NCI-H446 (cell line): ENCODE measurements at places on chromosomes 6 and 20.

- DNase-seq: peak; percentile 14
These were observed 331.8 kb downstream of the RIMS1 start for GRCh38 chr6:72218125-72218524.

GRCh38 chr6:132126150-132126549 is 175.0 kb upstream of the CCN2 start:
- no peak for DNase-seq

DNA sequence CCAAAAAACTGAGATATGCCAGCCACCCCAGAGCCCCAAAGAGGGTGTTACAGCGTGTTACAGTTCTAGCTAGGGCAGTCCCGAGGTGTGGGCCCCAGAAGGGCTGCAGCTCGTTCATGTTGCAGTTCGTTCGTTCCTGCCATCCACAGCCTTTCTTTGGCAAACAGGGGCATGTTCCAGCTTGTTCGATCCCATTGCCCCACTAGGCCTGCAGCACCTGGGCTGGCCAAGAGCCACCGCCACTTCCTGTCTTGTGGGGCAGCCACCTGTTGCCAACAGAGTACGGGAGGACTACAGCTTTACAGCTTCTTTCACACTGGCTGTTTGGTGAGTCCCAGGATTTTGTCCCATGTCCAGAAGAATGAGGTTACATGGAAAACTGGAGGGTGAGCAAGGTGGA is 198.1 kb downstream of the MMUT start:
- DNase-seq: no peak

GRCh38 chr6:155066361-155066760 is 71.2 kb downstream of the TIAM2 start:
- no peak for DNase-seq

GRCh38 chr6:23003671-23004467 is 434.5 kb downstream of the HDGFL1 start:
- DNase-seq: peak; percentile 99

DNA sequence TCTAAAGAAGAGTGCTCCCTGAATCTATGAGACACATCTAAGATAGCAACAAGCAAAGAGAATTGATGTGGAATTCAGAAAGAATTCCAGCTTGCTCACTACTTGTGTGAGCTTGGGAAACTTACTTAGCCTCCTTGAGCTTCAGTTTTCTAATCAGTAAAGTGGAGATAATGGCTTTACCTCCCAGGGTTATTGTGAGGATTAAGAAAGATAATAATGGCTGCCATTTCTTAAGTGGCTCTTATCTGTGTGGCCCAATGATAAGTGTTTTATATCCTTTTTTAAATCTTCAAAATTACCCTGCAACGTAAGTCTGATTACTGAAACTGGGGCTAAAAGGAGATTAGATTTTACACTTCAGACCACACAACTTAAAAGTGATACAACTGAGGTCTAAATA is 418.5 kb downstream of the LMBRD1 start:
- DNase-seq: no peak

GRCh38 chr6:3195695-3196497 is 31.6 kb downstream of the TUBB2B start:
- DNase-seq: no peak

- no peak for DNase-seq
These were observed 13.3 kb downstream of the PREP start for GRCh38 chr6:105389543-105389942.

GRCh38 chr20:38298768-38299288 is 5.1 kb upstream of the BPI start:
- DNase-seq: no peak

- DNase-seq: no peak
These were observed 14.0 kb upstream of the SERPINB9 start for GRCh38 chr6:2917065-2917464.
